ENCODE measurements at places on chromosomes 7 and 10.

- DNase-seq, result no peak
Observed at GRCh38 chr10:96656198-96656577, 64.1 kb downstream of the PIK3AP1 start.

DNA sequence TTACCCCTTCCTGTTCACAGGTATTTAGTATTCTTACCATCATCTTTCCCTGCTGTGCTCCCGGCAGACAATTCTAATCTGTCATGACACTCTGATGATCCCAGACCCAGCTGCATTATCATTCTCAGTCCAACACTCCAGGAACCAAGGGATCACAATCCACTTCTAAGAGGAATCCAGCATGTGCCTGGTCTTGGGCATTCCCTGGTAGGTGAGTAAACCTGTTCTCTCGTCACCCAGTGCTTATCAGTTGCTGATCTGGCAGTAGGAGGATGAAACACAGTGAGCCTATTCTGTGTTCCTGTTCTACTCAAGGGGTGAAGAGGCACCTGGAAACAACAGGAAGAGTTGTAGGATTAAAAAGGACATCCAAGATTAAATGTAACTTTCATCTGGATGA lies 1.3 kb upstream of the DMBT1 start:
- no peak for DNase-seq

- no peak for DNase-seq
Observed at GRCh38 chr7:39102234-39102633, 124.5 kb downstream of the POU6F2 start.

DNA sequence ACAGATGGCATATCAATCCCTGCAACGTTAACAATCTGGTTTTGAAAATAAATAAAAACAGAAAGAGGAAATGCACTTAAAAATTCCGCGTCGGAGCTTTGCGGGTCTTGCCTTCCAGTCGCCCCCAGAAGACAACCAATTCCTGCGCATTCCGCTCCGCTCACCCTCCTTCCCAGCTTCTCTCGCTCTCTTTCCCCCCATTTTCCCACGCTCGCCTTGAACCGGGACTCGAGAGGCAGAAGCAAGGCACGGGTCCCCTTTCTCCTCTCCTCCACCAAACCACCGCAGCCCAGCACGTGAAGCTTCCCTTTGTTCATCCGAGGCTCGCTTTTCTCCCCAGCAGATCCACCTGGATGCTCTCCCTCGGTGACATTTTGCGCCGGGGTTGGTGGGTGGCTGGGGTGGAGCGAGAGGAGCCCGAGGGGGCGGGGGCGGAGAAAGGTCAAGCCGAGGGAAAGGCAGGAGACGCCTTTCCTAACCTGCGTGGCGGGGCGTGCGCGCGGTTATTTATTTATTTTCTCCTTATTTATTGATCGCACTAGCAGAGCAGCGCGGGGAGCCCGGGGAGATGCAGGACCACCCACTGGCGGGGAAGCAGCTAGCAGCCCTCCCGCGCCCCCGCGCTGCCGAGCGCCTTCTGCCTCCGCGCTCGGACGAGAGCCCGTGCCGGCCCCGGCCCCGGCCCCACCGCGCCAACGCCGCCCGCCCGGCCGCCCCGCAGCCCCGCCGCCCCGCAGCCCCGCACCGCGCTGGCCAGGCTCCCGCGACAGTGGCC lies at the start of gene KCND2:
Gene KCND2, plus strand, starts transcription at position 475 of the 775 bp plus-strand sequence.
- DNase-seq, result no peak

GRCh38 chr7:86889501-86889900 lies 170.0 kb downstream of the ELAPOR2 start:
- no peak for DNase-seq

- DNase-seq, result no peak
Observed at GRCh38 chr10:88661018-88661417, 3.2 kb upstream of the LIPF start.

DNA sequence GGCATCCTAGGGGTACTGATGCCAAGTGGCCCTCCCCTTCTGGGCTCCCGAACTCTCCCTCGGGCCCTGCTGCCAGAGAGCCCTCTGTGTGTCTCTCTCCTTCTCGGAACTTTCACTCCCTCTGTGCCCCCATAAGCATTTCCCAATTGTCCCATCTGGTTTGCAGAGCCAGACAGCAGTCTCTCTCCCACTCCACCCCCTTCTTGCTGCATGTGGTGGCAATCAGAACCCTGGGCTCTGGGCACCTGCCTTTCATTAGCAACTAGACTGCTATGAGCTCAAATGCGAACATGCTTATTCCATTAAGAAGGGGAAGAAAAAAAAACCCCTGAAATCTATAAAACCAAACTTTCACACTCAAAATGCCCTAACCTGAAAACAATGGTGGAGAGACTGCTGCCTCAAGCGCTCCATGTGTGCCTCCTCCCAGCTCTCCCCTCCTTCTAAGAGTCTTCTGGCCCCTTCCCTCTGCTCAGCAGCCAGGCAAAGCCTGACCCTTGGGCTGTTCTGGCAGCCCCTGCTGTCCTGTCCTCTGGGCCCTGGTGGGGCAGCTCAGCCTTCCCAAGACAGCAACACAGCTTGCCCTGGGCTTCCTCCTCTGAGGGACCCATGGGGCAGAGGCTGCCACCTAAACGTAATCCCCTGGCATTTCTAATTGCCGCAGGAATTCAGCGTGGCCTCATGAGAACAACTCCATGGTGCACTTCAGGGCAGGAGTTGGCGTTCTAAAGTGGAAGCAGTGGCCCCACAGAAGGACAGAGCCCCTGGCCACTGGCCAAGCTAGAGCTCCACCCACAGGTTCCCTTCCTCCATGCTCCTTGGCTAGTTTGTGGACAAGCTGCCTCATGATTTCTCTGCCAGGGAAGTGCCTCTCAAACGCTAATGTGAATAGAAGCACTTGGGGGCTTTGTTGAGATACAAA lies 415.4 kb downstream of the PLXNA4 start:
- DNase-seq, result no peak

DNA sequence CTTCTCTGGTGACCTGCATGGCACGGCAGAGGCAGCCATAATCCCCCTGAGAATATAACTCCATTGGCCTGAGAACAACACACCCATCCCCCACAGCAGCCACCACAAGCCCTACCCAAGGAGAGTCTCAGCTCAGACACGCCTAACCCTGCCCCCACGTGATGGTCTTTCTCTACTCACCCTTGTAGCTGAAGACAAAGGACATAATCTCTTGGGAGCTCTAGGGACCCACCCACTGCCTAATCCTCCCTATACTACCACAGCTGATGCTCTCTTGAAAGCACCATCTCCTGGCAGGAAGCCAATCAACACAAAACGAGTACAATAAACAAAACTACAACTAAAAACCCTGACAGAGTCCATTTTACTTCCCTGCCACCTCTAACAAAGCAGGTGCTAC lies 30.7 kb upstream of the HPSE2 start:
- no peak for DNase-seq

- DNase-seq, result no peak
Observed at GRCh38 chr7:100603726-100604027, 1.5 kb downstream of the PCOLCE start.

GRCh38 chr7:157076466-157076865 lies 62.3 kb upstream of the UBE3C start:
- no peak for DNase-seq

- DNase-seq, result no peak
Observed at GRCh38 chr7:36071605-36072004, 81.4 kb upstream of the EEPD1 start.

- peak; percentile 13 for DNase-seq
Observed at GRCh38 chr10:95697429-95697828, 3.7 kb upstream of the TCTN3 start.

GRCh38 chr7:142968229-142968628 lies 6.1 kb upstream of the KEL start:
- DNase-seq, result no peak

DNA sequence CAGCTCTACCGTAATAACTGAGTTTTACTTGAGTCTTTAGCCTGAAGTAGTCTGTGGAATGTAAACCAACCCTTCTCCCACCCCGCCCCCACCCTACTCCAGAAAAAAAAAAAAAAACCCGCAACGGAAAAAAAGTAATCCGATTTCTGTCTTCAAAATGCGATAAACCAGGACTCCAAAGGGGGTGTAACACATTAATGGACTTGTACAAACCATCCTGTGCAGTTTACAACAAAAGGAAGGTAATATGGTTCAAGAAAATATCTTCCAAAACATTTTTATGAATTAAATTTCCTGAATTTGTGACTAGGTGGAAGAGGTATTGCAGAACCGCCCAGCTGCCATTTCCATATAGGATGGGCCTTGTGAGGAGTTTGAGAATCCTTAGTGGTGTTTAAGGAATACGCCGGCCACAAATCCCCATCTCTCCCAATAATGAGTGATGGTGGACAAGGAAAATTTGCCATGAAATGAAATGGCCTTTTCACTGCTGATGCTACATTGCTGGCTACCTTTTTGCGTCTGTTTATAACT lies 10.6 kb downstream of the SKIDA1 start:
- DNase-seq, result no peak

GRCh38 chr7:157540020-157540419 lies 203.2 kb downstream of the DNAJB6 start:
- no peak for DNase-seq

GRCh38 chr10:124916098-124916584 lies 25.8 kb upstream of the ZRANB1 start:
- DNase-seq, result no peak

- no peak for DNase-seq
Observed at GRCh38 chr7:1716263-1717094, 46.4 kb downstream of the ELFN1 start.

DNA sequence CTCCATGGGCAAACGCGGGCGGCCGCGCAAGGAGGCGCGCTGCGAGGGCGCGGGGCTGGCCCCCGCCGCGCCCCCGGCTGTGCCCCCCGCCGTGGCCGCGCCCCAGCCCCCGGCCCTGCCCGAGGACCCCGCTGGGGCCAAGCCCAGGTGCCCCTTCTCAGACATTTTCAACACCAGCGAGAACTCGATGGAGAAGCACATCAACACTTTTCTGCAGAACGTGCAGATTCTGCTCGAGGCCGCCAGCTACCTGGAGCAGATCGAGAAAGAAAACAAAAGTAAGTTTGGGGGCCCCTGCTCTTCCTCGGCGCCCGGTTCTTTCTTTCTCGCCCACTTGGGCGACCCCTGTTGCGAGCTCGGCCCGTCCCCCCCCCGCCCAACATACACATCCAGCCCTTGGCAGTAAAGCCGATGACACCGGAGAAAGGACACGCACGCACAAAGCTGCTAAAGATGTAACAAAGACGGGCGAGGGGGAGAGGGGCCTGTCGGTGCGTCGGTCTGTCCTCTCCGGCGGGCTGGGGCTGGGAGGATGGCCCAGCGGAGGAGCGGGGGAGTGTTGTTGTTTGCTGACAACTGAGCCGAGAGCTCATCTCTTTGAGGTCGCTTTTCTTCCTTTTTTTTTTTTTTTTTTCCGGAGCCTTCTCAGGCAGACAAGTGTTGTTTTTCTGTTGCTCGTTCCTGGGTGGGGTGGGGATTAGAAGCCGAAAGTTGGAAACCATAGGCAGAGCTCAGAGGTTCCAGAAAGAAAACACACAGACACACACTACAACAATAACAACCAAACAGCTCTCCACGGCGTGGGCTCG lies 604 bp downstream of the MXI1 start:
- DNase-seq, result peak; percentile 56

DNA sequence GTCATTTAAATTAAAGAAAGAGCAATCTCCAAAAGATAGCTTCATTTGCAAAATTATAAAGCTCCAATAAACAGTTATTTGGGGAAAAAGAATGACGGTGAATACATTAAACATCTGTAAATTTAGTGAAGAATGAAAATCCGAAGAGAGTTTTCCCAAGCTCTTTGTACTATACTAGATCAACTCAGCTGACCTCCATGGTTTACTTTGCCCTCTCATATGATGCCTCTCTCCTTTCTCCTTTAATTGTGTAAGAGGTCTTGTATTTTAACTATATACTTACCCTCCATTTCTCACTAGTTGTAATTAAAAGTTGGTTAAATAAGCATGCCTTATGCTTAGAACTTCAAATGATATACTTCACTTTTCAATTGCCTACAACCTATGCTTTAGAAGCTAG lies 125.8 kb downstream of the CACNA2D1 start:
- DNase-seq, result no peak

- no peak for DNase-seq
Observed at GRCh38 chr7:14209896-14210484, 220.5 kb upstream of the ETV1 start.

- no peak for DNase-seq
Observed at GRCh38 chr7:123612024-123612423, 10.4 kb downstream of the ASB15 start.

GRCh38 chr10:84478151-84478550 lies 149.8 kb downstream of the CCSER2 start:
- DNase-seq, result no peak
